Spleen (tissue), 13 donors: ENCODE measurements at places on chromosomes 7 and 10. TPM values are rescaled to one million over a fixed set of nuclear protein-coding genes. Genes with fewer than 3 reads are reported as not detected.
A peak's percentile ranks its signal among the peaks of the same experiment; 100 is the strongest.

- DNase-seq, result no peak
Measured at GRCh38 chr7:135900065-135900546, 77.1 kb downstream of the MTPN start.

DNA sequence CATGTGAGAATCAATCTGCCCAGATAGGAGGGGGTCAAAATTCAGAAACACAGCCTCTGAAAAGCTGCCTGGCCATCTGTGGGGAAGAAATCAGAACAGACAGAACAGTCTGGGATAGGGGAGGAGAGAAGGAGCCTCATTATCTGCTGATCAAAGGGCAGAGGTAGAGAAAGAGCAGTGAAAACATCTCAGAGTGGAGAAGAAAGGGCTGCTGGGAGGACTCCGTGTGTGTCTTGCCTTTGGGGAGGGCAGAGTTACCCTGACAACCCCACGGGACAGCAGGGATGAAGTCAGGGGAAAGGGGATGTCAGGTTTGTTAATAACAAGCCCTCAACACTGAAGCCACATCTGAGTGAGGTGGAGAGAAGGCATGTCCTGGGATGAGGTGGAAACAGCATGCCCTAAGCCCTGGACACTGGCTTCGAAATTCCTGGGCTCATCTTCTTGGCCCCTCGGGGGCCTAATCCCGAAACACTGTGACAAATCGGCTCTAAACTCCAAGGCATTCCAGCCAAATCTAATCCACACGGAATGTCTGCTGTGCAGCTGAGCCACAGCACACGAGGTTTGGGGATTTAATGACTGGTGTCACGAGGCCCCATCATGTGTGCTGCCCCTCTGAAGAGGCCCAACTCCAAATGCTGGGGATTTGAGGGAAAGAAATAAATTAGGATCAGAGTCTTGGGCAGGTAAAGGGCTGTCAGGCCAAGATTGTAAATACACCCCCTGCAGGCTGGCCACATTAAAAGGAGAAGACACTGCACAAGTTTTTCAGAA lies 82.8 kb upstream of the FGFR2 start:
- DNase-seq, result no peak

DNA sequence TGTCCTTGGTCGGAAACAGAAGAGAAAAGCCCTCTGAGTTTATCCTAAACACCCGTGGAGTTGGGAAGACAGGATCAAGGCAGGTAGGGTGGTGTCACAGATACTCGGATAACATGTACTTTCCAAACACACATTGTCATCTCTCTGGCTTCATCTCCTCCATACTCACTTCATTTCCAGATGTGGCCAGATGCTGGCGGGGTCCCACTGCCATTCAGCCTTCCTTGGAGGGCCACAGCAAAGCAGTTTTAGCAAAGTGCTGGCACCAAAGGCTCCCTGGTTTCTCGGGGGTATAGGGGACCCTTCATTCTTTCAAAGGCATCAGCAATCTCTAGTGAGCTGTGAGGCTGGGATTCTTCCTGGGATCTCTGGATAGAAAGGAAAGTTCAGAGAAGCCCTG lies 539.5 kb downstream of the TCERG1L start:
- DNase-seq, result peak; percentile 27

- DNase-seq, result no peak
Measured at GRCh38 chr10:16483241-16483917, 38.3 kb downstream of the C1QL3 start.

The CCL24 gene
- total RNA-seq, result 216 TPM

The GNAT3 gene
- not detected for total RNA-seq
